CD4-positive, alpha-beta T cell treated with Interleukin-6 at 100 ng/mL for 8 hours (primary cell): ENCODE measurements at places on chromosomes 13 and 19.

DNA sequence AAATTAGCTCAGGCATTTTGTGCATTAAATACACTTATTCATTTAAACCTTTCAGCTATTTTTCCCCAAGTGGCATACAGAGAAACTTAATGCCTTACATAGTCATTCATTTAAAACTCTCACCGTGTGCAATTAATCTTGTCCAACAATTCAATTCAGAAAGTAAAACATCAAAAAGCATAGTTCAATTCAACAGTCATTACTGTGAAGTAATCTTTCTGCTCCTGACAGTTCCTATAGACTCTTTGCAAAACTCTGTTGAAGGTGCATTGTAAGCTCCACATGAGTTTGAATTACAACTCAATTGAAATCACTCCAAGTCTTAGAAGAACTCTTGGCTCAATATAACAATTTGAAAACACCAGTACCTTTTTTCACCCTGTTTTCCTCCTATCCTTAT, 228.3 kb downstream of the DACH1 start:
- DNase-seq = no peak

DNA sequence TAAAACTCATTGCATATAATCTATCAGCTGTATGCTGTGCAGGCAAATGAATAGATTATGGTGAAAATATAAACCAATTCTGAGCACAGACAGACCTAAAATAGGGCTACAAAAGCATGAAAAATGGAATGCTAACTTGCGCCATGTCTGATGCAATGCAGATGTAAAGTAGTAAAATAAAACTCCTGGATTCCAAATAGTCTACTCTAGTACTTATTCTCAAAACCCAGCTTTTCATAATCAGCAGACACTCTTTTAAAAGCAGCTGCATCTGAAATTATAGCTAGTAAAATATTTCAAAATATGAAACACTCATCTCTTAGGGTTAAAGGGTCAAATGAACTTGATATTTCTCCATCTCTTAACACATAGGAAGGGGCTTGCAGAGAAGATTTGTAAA, 4.7 kb upstream of the POMP start:
- no peak for DNase-seq

- no peak for DNase-seq
Measured at GRCh38 chr19:16377521-16377920, 52.9 kb downstream of the KLF2 start.

GRCh38 chr13:36817996-36818803, 822 bp upstream of the RFXAP start:
- no peak for DNase-seq

GRCh38 chr13:42066542-42066941, 18.1 kb downstream of the DGKH start:
- no peak for DNase-seq
